ENCODE measurements at places on chromosomes 16 and 17. TPM values are rescaled to one million over a fixed set of nuclear protein-coding genes. Genes with fewer than 3 reads are reported as not detected.

DNA sequence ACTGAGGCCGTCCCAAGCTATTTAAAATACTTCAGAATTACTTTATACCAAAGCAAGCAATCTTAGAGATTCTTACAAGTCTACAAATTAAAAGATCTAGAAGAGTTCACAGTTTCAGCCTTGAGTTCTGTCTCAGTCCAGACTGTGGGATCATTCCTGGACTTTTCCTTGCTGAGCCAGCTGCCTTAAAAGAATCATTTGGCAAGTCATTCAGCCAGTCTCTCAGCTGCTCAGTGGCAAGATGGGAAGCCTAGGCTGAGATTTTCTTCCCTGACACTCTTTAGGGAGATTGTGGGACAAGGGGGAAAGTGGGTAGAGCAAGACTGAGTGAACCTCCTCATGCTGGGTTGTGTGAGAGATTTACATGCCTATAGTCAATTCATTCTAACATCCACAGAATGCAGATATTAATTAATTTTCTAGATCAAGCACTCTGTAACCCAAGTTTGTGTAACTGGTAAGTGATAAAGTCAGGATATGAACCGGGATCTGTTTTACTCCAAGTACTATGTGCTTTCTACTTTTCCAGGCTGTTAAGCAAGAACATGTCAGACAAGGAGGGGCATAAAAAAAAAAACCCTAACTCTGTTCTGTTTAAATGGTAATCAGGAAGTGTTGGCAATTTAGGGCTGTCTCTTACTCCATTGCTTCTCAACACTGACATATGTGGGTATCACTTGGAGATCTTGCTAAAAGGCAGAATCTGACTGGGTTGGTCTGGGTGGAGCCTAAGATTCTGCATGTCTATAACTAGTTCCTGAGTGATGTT lies 50.1 kb downstream of the HSD17B2 start:
- no peak for DNase-seq

- peak; percentile 44 for DNase-seq
Measured at GRCh38 chr17:41360296-41360995, 9.2 kb downstream of the KRT33B start.

DNA sequence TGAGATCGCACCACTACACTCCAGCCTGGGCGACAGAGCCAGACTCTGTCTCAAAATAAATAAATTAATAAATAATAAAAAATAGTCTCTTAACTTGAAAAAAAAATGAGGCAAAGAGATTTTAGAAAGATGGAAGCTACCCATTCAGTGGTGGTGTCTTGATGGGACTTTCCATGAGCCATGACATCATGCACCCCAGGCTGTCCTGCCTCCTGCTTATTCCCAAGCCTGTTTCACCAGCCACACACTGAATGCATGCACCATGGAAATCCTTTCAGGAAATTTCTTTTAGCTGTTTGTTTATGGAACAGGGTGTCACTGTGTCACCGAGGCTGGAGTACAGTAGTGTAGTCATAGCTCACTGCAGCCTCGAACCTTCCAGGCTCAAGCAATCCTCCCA lies 8.9 kb upstream of the DLX3 start:
- DNase-seq, result no peak

- DNase-seq, result no peak
Measured at GRCh38 chr16:68512183-68512582, 26.9 kb upstream of the ZFP90 start.

The CDH15 gene
- total RNA-seq, result not detected

DNA sequence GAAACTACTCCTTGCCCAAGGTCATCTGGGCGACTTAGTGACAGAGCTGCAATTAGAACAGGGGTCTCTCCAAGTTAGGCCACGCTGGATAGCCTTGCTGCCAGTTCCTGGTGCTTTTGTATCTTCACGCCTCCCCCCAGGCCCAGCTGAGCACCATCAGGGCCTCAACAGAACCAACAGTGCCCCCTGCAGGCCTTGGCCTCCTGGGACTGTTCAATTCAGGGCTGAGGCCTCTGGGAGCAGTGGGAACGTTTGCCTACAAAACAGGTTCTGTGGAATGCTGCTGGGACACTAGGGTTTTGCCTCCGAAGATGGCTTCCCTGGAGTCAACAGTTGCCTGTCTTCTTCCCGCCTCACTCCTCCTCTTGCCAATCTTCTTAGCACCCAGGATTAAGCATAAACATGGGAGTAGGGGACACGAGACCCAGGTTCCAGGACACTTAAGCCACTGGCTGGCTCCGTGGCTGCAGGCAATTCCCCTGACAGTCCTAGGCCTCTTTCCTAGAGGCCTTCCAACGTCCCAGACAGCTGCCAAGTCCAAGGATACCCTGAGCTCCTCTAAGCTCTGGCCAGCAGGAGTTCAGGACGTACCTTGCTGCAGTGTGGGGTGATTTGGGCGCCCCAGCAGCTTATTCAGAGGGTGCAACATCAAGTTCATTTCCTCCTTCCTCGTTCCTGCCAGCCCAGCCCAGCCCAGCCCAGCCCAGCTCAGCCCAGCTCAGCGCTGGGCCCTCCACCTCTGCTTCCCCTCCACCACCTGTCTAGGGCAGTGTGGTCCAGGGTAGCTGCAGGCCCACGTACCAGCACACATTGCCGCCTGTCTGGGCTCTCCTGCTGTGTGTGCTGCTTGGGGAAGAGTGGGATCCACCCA lies 246.6 kb upstream of the RPL38 start:
- DNase-seq, result no peak

DNA sequence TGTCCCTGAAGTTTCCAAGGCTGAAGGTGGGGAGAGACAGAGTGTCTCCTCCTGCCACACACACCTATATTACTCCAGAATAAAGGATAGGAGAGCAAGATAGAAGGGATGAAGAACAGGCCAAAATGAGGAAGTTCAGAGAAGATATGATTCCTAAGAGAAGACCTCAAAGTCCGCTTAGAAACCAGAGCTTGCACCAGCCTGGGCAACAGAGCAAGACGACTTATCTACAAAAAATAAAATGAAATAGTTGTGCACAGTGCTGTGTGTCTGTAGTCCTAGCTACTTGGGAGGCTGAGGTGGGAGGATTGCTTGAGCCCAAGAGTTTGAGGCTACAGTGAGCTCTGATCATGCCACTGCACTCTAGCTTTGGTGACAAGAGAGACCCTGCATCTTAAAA lies 128.2 kb downstream of the HS3ST3B1 start:
- DNase-seq, result no peak

- peak; percentile 21 for DNase-seq
Measured at GRCh38 chr16:66446737-66447136, 19.6 kb downstream of the BEAN1 start.

DNA sequence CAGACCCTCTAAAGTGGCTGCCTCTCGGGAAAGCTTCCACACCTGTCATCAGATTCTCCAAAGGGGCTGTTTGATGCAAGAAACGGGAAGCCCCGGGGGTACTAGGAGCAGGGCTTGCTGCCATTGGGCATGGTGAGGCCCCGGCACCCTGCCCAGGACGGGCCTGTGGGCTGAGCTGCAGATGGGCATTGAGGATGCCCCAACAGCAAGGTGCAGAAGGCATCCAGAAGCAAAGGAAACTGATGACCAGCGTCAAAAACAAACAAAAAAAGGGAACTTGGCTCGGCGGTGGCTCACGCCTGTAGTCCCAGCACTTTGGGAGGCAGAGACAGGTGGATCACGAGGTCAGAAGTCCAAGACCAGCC lies 1.5 kb upstream of the LIMD2 start:
- no peak for DNase-seq

- DNase-seq, result no peak
Measured at GRCh38 chr17:77489239-77489892, 348.6 kb downstream of the SEC14L1 start.

Data from PC-9 (cell line).